ENCODE measurements at places on chromosomes 5 and 9.

DNA sequence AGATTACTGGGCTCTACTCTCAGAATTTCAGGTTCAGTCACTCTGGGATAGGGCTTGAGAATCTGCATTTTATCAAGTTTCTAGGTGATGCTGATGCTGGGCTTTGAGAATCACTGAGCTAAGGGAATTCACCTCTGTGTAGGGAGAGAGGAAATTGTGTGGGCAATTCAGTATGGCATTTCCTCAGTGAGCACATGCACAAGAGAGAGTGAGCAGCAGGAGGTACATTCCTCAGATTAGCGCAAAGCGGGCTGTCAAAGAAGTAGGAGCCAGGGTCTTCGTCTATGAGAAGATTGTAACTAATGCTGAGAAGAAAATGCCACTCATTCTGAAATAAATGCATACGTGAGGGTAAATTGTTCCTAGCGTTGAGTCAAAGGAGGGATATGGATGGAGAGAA is 175.9 kb downstream of the KIF4B start:
- no peak for DNase-seq

- DNase-seq = no peak
Observed at GRCh38 chr9:84860249-84861115, 191.0 kb downstream of the NTRK2 start.

- DNase-seq = no peak
Observed at GRCh38 chr9:117074342-117074662, 340.6 kb downstream of the ASTN2 start.

GRCh38 chr5:60207040-60207439 is 313.5 kb upstream of the PDE4D start:
- DNase-seq = no peak

GRCh38 chr9:119412399-119412798 is 43.2 kb upstream of the BRINP1 start:
- no peak for DNase-seq

GRCh38 chr9:19498015-19498414 is 89.2 kb downstream of the ACER2 start:
- no peak for DNase-seq

DNA sequence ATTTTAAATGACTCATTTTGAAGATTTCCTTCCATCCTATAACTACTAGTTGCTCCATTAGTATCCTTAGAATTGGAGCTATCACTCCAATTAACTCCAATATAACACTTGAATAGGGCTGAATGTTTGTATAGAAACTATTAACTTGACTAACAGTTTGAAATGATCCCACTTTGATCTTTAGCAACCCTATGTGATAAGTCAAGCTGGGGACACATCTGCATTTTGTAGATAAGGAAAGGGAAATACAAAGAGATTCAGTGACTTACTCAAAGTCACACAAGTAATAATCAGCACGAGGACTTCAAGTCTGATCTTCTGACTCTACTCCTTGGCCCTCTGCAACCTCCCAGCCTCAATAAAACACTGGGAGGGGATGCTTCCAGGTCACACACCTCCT is 101.1 kb downstream of the TMEM215 start:
- no peak for DNase-seq

DNA sequence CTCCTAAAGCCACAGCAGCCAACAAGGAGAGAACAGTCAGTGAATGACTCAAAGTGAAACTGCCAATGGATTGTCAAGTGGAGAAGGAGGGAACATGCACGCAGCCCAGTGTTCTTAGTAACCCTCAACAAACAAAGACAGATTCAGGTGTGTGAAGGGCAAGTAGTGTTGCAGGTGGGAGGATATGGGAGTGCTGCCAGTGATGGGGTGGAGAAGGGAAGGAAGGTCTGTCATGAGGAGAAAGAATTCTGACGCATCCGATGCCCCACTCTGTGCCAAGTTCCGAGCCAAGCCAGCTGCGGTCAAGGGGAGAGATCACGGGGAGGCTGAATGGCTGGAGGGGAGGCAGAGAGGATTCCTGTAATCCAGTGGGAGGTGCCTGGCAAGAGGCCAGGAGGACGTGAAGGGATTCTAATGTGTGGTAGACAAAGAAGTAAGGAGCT is 56.5 kb downstream of the CAST start:
- DNase-seq = no peak

DNA sequence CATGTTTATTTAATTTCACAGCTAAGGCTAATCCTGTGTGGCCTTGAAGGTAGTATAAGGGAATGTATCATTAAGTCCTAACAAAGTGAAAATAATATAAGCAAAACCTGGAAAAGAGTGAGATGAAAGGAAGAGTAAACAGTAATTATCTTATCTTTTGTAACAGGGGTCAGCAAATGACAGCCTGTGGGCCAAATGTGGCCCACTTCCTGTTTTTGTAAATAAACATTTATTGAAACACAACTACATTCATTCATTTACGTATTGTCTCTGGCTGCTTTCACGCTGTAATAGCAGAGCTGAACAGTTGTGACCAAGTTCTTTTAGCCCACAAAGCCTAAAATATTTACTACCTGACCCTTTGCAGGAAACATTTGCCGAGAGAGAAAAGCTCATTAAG is 78.4 kb upstream of the HTR4 start:
- no peak for DNase-seq

GRCh38 chr5:88108490-88109279 is 160.0 kb downstream of the TMEM161B start:
- no peak for DNase-seq

DNA sequence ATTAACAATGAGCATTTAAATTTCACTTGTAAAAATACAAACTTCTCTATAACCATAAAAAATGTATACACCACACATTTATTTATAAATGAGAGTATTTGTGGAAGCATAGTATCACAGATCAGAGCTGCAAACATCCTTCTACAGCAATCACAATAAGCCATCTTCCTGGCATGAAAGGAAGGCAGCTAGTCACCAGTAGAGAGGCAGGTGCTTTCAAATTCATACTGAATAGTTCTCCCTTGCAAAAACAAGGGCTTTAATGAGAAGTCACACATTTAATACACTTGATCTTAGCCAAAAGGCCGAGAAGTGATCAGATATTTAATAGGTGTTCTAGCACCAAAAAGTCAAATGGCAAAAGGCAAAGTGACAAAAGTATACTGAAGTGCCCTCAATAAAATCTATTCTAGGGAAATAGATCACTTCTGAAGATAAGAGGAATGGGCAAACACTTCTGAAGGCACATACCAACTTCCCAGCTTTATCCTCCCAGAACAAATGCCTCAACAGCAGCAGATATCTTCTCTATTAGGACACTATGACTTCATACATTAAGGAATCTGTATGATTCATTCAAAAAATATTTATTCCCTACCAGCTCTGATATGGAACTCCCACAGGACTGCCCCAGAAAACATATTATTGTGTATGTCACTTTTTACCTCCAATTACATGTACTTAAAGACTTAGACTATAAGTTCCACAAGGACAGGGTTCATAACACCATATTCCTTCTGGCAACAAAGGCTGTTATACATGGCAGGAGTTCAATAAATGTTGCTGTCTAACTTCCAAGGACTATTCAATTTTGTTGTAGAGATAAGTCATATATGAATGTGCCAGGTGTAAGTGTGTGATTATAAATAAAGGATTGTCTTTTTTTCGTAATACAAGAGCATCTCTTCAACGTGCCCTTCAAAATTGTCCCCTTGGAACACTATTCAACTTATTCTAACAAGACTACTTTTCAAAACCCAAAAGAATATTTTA is 31.7 kb downstream of the MAPKAP1 start:
- no peak for DNase-seq

GRCh38 chr9:70412832-70413463 is 1.5 kb downstream of the KLF9 start:
- DNase-seq = no peak

DNA sequence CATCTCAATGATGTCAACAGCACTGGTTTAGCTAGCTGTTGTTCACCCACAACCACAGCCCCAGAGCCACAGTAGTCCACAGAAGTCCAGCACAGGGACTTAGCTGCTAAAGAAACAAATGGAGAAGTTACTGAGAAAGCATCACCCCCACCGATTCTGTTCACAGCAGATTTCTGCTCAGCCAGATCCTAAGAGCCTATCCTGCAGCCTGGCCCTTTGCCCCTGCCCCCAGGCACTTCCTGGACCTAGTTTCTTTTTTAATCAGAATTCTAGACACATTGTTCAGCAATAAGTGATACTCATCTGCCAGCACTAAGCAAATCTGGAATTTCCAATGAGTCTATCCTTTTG is 7.4 kb downstream of the B4GALT1 start:
- DNase-seq = no peak

GRCh38 chr5:60852940-60853339 is 8.9 kb upstream of the ELOVL7 start:
- DNase-seq = no peak

- DNase-seq = no peak
Observed at GRCh38 chr5:174300118-174300940, 254.8 kb downstream of the NSG2 start.

- no peak for DNase-seq
Observed at GRCh38 chr5:173743641-173744343, 127.3 kb upstream of the BOD1 start.

DNA sequence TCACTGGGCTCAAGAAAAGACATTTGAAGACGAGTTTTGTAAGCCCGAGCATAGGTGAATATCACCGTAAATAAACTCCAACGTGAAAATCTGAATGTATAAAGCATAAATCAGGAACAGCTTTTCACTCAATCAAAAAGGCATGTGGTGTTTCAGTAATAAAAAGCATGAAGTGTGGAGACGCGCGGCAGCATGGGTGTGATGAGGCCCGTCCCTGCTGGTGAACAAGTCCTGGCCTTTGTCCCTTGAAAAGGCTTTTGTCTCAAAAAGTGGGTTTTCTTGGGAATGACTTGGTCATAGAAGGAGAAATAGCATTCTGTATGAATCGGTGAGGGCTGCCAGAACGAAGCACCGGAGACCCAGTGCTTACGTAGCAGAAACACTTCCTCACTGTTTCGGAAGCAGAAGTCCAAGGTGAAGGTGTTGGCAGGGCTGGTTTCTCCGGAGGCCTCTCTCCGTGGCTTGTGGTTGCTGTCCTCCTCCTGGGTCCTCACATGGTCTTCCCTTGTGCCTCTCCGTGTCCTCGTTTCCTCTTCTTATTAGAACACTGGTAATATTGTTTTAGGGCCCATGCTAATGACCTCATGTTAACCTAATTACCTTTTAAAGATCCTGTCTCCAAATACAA is 24.9 kb downstream of the ROPN1L start:
- DNase-seq = no peak

DNA sequence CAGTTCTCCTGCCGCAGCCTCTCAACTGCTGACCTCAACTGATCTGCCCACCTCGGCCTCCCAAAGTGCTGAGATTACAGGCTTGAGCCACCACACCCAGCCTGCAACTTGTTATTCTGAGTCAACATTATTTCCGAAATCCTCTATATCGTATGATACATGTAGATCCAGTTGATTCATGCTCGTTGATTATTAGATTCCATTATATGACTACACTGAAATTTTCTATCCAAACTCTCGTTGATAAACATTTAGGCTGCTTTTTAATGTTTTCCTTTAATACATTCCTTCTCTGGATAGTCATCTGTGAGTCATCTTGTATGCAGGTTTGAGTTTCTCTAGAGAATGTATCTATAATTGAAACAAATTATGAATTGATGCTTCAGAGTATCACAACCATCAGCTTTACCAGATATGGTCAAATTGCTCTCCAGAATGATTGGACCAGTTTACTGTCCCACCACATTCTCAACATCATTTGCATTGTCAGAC is 4.1 kb downstream of the CDK7 start:
- DNase-seq = no peak

- no peak for DNase-seq
Observed at GRCh38 chr9:128495804-128496417, 8.6 kb upstream of the GLE1 start.

- no peak for DNase-seq
Observed at GRCh38 chr5:54738118-54738972, 220.8 kb downstream of the SNX18 start.

DNA sequence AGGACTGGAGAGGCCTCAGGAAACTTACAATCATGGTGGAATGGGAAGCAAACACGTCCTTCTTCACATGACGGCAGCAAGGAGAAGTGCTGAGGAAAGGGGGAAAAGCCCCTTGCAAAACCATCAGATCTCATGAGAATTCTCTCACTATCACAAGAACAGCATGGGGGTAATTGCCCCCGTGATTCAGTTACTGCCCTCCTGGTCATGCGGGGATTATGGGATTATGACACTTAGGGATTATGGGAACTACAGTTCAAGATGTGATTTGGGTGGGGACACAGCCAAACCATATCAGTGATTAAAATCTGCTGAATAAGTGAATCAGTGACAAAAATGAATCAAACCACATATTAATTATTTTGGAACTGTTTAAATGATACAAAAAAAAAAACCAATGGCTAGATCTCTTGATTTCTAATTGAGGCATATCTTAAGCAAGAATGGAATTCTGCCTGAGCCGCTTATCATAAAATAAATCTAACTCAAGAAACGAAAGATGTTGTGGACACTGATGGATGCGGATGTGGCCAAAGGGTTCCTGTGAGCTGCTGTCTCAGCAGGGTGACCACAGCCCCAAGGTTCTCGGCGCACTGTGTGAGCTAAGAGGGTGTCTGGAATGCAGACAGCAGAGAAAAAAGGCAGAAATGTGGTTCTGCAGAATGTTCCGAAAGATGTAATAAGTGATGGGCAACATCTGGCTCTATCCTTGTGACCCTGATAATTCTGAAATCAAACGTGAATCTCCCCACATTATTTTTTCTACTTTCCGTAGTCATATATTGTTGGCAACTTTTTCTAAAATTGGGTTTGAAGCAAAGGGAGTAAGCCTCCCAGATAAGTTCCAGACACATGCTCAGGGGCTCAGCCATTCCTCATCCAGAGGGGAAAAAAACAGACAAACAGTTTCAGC is 107.2 kb upstream of the ICE1 start:
- no peak for DNase-seq

- no peak for DNase-seq
Observed at GRCh38 chr5:92749943-92750342, 831.1 kb downstream of the NR2F1-AS1 start.

DNA sequence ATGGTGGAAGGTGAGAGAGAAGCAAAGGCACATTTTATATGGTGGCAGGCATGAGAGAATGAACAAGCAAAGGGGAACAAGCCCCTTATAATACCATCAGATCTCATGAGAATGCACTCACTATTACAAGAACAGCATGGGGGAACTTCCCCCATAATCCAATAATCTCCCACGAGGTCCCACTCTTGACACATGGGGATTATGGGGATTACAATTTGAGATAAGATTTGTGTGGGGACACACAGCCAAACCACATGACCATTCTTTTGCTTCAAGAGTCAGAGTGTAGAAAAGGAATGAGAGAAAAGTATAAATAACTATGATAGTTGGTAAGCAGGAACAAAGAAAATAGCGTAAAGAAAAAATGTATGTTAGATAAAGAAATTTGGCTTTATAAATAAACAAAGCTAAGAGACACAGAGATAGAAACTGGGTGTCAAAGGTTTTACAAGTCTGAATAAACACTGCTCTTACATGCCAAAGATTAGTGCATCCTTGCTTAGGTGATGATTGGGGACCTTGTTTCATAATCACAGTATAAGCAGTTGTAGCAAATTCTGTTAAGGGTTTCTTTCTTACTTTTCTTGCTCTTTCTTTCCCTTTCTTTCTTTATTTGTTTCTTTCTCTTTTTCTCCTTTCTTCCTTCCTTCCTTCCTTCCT is 91.9 kb upstream of the PAPPA start:
- DNase-seq = no peak

Data from D721Med (cell line).